ENCODE measurements at places on chromosomes 11 and 22.
A peak's percentile ranks its signal among the peaks of the same experiment; 100 is the strongest.

DNA sequence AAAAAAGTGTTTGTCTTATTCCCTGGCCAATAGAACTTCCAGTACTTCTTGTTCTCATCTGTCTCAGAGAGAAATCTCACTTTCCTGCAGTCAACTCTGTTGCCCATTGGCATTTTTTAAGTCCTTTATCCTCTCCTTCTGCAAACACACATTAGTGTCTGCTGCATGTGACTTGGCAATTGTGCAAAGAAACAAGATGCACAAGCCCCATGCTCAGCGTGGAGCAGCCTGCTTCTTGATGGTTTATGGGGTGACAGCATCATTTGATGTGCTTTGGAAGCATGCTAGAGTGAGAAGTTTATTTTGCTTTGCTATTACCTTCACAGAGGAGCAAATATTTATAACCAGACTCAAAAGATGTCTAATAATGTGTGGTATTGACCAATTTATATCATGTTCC lies 238.2 kb downstream of the FAT3 start:
- DNase-seq, result no peak

- DNase-seq, result no peak
These were observed 10.0 kb downstream of the IGSF9B start for GRCh38 chr11:133946541-133947318.

- DNase-seq, result peak; percentile 18
These were observed 52.4 kb downstream of the MCM5 start for GRCh38 chr22:35452351-35452781.

DNA sequence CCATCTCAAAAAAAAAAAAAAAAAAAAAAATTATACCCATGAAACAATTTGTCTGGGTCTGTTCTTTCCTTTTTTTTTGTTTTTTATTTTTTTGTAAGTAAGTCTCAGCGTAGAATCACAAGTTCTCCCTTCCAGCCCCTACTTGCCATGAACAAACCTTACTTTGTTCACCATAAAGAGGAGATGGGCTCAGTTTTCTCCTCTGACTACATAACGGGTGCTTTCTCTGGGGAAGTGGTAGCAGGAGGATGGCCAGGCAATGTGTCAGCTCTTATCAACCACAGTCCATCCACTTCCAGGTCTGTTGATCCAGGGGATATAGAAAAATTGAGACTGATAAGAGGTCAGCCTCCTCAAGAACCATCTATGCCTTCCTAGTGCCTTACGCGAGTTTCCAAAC lies 11.0 kb downstream of the ASCC2 start:
- no peak for DNase-seq

- DNase-seq, result no peak
These were observed 6.9 kb downstream of the MUC6 start for GRCh38 chr11:1029654-1030053.

- no peak for DNase-seq
These were observed 35.4 kb upstream of the FLI1 start for GRCh38 chr11:128658502-128658901.

- DNase-seq, result no peak
These were observed 18.3 kb upstream of the SLC5A1 start for GRCh38 chr22:32024796-32025195.

GRCh38 chr11:120354068-120354467 lies 17.9 kb downstream of the ARHGEF12 start:
- no peak for DNase-seq

- DNase-seq, result no peak
These were observed 645.7 kb downstream of the BRD1 start for GRCh38 chr22:49181942-49182341.

DNA sequence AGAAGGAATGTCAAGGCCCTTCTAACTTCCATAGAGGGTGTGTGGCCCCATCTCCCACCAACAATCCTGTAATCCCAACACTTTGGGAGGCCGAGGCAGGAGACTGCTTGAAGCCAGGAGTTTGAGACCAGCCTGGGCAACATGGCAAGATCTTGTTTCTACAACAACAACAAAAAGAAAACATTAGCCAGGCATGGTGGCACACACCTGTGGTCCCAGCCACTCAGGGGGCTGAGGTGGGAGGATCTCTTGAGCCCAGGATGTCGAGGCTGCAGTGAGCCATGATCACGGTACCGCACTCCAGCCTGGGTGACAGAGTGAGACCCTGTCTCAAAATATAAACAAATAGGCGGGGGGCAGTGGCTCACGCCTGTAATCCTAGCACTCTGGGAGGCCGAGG lies 16.9 kb downstream of the TSPAN32 start:
- DNase-seq, result no peak

- DNase-seq, result no peak
These were observed 478.4 kb upstream of the B3GAT1 start for GRCh38 chr11:134890446-134890845.

- DNase-seq, result no peak
These were observed 6.3 kb downstream of the PPM1F start for GRCh38 chr22:21946262-21946925.

- DNase-seq, result no peak
These were observed 72.9 kb upstream of the WNT7B start for GRCh38 chr22:46049726-46050450.

- DNase-seq, result no peak
These were observed 170.8 kb downstream of the MN1 start for GRCh38 chr22:27630754-27631153.

- DNase-seq, result no peak
These were observed 48.8 kb downstream of the CLTCL1 start for GRCh38 chr22:19242699-19243098.

DNA sequence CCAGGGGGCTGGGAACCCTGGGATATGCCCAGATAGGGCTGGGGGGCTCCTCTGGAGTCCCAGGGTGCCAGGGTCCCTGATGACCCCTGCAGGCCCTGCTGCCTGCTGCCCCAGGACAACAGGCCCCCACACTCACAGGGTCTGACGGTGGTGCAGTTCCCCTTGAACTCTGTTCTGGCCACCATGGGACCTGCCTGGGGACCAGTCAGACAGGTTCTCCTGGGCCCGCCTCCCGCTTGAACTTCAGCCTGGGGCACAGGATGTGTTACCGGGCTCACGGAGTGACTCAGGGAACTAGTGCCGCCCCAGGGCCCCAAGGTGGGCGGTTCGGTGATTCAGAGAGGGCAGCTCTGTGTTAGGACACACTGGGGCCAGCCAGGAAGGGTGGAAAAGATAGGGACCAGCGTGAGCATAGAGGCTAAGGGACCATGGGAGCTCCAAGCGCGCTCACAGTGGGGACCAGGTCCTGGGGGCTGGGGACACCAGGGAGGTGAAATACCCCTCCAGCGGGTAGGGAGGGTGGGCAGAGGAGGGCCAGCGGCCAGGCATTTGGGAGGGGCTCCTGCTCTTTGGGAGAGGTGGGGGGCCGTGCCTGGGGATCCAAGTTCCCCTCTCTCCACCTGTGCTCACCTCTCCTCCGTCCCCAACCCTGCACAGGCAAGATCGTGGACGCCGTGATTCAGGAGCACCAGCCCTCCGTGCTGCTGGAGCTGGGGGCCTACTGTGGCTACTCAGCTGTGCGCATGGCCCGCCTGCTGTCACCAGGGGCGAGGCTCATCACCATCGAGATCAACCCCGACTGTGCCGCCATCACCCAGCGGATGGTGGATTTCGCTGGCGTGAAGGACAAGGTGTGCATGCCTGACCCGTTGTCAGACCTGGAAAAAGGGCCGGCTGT lies 21.5 kb upstream of the TXNRD2 start:
- DNase-seq, result no peak

- DNase-seq, result no peak
These were observed 54.3 kb downstream of the CYTH4 start for GRCh38 chr22:37336579-37336978.

GRCh38 chr22:44394246-44395117 lies 81.7 kb upstream of the SHISAL1 start:
- no peak for DNase-seq

DNA sequence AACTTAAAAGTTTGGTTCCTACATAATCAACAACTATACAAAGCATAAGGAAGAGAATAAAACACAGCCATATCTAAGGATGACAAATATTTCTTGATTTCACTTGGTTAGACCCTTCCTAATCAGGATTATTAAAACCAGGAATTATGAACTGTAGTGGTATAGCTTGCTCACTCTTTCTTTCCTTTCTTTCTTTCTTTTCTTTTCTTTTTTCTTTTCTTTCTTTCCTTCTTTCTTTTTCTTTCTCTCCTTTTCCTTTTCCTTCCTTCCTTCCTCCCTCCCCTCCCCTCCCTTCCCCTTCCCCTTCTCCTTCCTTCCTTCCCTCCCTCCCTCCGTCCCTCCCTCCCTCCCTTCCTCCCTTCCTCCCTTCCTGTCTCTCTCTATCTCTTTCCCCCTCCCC lies 78.0 kb downstream of the HORMAD2 start:
- DNase-seq, result no peak

- no peak for DNase-seq
These were observed 11.5 kb upstream of the DKK3 start for GRCh38 chr11:12019866-12020416.

DNA sequence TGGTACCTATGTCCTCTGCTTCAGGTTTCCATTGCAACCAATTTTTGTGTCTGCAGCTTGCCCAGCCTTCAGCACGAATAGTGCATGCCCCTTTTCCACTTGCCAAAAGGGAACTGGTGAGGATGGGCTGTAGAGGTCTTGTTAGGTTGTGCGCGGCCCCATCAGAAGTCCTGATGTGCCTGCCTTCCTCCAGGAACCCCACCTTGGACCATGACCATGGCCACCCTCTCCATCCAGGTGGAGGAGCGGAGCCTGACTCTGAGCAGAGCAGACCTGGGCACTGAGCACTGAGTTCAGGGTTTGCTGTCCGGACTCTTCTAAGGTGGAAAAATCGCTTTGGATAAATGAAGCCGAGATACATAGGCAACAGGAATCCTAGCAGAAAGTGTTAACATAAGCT lies 6.9 kb downstream of the GLB1L2 start:
- DNase-seq, result no peak

GRCh38 chr11:13364388-13364787 lies 86.8 kb downstream of the BMAL1 start:
- DNase-seq, result no peak

- no peak for DNase-seq
These were observed 175.6 kb upstream of the TENM4 start for GRCh38 chr11:79616392-79616851.

DNA sequence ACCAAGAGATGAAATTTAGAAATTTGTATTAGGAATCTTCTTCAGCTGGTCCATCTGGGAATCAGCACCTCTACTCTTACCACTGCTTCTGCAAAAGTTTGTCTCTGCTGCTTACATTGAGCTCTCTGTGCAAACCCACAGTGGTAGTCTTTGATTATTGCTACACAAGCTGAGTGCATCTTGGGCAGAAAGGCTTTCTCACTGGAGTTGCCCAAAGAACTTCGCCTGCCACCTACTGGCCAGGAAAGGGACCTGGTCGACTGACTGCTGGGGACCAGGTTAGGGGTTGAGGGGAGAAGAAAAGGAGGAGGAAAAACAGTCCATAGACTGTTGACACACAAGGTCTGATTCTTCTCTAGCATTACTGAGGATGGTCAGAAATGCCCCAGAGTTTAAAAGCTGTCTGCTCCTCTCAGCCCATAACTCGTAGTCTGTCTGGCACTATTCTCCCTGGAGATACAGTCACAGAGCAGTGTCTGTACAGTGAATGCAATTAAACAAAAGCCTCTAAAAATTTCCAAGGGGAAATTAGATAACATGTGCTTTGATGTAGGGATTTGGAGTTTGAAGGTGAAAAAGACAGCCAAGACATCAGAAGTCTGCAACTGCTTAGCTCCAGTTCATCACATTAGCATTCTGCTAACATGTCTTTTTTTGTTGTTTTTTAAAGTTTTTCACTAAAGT lies 215.0 kb upstream of the CTSC start:
- DNase-seq, result no peak

DNA sequence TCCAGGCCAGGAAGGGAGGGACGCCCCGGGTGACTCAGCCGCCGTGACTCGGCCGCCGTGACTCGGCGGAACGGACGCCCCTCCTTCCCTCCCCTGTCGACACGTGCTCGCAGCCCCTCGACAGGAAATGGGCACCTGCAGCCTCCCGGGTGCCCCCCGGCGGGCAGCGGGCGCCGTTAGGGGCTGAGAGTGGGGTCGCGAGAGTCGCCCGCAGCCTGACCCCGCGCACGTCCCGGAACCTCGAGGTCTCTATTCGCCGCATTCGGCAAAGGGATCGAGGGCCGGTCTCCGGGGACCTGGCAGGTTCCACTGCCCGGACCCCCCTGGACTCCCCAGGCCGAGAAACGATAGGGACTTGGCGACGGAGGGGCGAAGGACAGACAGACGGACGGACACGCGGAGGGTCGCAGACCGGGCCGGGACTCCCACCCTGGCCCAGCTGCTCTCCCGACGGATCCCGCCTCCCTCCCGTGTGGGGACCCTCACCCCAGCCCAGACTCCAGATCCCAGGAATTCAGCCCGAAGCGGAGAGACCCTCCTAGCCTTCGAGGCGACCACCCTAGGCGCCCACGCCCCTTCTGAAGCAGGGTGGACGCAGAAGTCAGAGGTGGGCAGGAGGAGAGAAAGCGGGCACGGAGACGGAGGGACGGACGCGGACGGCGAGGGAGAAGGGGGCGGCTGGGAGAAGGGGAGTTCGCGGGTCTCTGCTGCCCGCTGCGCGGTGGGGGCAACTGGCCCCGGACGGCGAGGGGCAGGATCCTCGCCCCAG lies 648 bp downstream of the FOSL1 start:
- DNase-seq, result no peak

- no peak for DNase-seq
These were observed 625.4 kb downstream of the BRD1 start for GRCh38 chr22:49202226-49202625.

GRCh38 chr11:826836-827145 lies 928 bp upstream of the CRACR2B start:
- DNase-seq, result no peak

- DNase-seq, result no peak
These were observed 56.7 kb downstream of the C11orf58 start for GRCh38 chr11:16795146-16795545.

- DNase-seq, result no peak
These were observed 67.9 kb upstream of the API5 start for GRCh38 chr11:43243927-43244326.

- DNase-seq, result no peak
These were observed 141.8 kb upstream of the DDI1 start for GRCh38 chr11:103894673-103895072.

- no peak for DNase-seq
These were observed 43.5 kb upstream of the CCDC179 start for GRCh38 chr11:22903782-22904181.

GRCh38 chr11:97201743-97202612 lies 812.2 kb downstream of the JRKL start:
- DNase-seq, result no peak

DNA sequence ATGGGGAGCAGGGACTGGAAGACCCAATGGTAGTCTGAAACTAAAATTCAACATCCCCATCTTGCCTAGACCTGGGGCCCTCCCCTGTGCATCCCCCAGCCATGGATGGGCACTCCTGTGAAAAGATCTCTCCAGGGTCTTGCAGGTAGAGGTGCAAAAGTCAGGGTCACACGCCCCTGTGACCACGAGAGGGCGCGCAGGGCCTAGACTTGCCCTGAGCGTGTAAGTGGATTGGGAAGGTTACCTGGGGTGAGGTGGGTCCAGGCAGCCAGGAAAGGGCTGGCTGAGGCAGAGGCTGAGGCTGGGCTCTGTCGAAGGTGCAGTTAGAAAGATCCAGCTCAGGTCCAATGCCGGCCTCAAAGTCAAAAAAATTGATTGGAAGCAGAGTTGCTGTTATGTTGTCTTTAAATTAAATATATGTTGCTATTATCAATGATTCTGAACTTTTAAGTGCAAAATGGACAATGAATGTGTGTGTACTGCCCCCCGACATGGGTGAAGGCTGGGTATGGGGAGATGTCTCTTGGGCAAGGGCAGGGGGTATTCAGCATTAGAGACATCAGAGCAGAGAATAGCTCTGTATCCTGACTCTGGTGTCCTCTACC lies 4.8 kb upstream of the POU2F3 start:
- peak; percentile 18 for DNase-seq

GRCh38 chr11:69878144-69878883 lies 59.1 kb upstream of the FGF3 start:
- DNase-seq, result no peak

GRCh38 chr11:32584921-32585320 lies 1.3 kb downstream of the EIF3M start:
- DNase-seq, result no peak
